Mesothelial cell of epicardium (in vitro differentiated cells): ENCODE measurements at places on chromosomes 1 and 21.

DNA sequence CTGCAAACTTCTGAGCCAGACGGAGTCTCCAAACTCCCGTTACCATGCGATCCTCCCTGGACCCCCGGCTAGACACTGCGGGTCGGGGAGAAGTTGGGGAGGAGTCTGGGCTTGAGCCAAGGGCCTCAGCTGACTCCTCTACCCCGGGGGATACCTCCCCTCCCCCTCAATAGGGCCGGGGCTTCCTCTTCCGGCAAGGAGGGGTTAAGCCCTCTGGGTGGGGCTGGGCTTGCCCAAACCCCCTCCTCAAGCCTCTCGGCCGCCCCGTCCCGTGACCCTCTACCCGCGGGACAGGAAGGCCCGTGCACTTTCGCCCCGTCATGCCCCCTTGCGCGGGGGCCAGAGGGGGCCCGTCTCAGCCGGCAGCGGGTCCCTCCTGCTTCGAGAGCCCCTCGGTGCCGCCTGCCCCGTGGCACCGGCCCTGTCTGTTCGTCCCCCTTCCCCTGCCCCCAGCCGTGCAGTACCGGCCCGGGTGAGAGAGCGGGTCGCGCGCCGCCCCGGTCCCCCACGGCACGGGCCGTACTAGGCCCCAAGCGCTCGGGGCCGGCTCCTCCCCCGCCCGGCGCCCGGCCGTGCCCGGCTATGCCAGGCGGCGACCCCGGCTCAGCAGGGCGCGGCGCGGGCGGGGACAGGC, 652 bp downstream of the ARL8A start:
- H3K4me1 ChIP-seq: peaks cover 19% of the 10 kb centered on the region
- no peaks in the 10 kb centered on the region for H3K27me3 ChIP-seq
- H3K4me3 ChIP-seq: peak overlapping the region; percentile 86
- peak overlapping the region; percentile 98 for H3K27ac ChIP-seq
- peaks cover 1% of the 10 kb centered on the region for H3K36me3 ChIP-seq

- H3K27ac ChIP-seq: no peak overlapping the region
- no peak for DNase-seq
- no peaks in the 10 kb centered on the region for H3K36me3 ChIP-seq
- H3K4me1 ChIP-seq: no peaks in the 10 kb centered on the region
Measured at GRCh38 chr1:72432645-72433267, 150.4 kb upstream of the NEGR1 start.

DNA sequence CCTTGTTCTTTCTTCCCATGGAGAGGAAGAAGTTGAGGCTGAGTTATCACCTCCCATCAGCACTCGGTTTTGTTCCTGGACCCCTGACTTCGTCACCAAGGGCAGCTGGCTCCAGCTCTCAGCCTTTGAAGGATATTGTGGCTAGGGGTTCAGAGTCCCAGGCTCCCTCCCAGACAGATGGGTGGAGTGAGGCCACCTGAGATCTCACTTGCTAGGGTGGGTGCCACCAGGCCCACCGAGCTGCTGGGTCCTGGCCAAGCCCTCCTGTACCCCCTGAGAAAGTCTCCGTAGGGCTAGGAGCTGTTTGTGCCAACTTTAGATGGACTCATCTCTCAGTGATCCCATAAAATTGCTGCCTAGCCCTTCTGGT, 6.9 kb downstream of the MX2 start:
- H3K4me1 ChIP-seq: peaks cover 10% of the 10 kb centered on the region
- H3K27me3 ChIP-seq: peaks cover 14% of the 10 kb centered on the region
- no peak overlapping the region for H3K27ac ChIP-seq
- no peak for DNase-seq
- H3K4me3 ChIP-seq: peak overlapping the region; percentile 74

- no peak overlapping the region for H3K27ac ChIP-seq
- no peak for DNase-seq
Measured at GRCh38 chr1:184223216-184223615, 163.6 kb upstream of the C1orf21 start.

- H3K4me3 ChIP-seq: no peak overlapping the region
- H3K27ac ChIP-seq: no peak overlapping the region
- no peak for DNase-seq
- peaks cover 24% of the 10 kb centered on the region for H3K36me3 ChIP-seq
Measured at GRCh38 chr1:179327196-179327595, 33.6 kb downstream of the SOAT1 start.

DNA sequence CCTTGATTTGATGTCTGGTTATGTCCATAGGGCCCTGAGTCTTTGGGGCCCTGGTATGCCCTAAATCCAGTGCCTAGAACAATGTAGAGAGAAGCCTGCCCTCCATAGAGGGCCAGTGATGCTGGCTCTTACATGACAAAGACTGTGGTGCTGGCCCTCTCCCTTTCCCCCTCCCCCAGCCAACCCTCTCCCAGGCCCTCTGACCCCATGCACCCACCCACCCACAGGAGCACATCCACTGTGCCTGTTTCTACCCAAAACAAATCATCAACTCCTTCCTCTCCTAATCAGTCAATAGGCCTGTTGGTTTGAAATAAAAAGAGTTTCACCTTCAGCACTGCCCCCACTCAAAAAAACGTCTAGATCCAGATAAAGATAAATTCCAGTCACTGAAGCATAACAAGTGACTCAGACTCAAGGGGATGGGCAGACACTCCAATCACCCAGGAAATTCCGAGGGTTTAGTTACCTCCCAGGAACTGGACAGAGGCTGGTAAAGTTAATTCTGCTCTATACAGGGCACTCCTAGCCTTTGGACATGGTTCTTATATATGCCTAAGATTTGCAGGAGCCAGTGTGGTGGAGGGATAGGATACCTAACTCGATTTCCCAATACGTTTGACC, 144.8 kb upstream of the VANGL1 start:
- no peak overlapping the region for H3K4me3 ChIP-seq
- H3K27me3 ChIP-seq: peaks cover 14% of the 10 kb centered on the region
- no peaks in the 10 kb centered on the region for H3K36me3 ChIP-seq
- H3K4me1 ChIP-seq: peaks cover 6% of the 10 kb centered on the region
- no peak for DNase-seq

- peak within 1 kb of the TSS; percentile 83 for H3K4me3 ChIP-seq
- no peaks in the 10 kb centered on the region for H3K27me3 ChIP-seq
- H3K36me3 ChIP-seq: peaks cover 3% of the 10 kb centered on the region
- H3K27ac ChIP-seq: peak within 1 kb of the TSS; percentile 80
Measured at GRCh38 chr1:24415334-24415909, at the start of gene NIPAL3. TSS of gene NIPAL3 (plus strand) at chr1:24415802. CDS start at chr1:24419548, 3,746 bp downstream.

DNA sequence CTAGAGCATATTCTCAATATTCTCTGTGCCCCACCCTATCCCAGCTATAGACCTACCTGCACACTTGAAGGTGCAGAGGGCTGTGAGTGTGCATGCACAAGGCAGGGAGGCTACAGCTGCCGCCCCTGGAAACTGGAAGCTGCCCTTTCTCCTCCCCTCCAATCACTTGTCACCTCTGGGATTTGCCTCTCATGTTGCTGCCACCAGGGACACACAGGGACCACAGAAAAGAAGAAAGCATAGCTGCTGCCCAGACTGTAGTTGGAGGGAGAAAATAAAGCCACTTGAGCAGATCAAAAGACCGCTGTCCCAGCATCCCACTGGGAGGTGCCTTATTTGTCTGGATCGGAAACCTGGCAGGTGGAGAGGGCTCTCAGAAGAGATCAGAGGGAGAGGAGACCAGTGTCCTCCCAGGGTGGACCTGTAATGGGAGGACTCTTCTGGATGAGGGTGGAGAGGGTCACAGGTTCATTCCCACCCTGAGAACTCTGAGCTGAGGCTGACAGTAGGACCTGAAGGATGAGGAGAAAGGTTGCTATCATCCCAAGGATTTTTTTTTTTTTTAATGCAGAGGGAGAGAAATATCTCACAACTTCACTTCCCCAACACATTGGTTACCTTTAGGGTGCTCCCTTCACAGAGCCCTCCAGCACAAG, 7.6 kb upstream of the INPP5B start:
- H3K4me1 ChIP-seq: no peaks in the 10 kb centered on the region
- H3K27me3 ChIP-seq: no peaks in the 10 kb centered on the region
- peaks cover 11% of the 10 kb centered on the region for H3K36me3 ChIP-seq
- H3K4me3 ChIP-seq: no peak overlapping the region

- no peaks in the 10 kb centered on the region for H3K27me3 ChIP-seq
- H3K4me3 ChIP-seq: no peak overlapping the region
- no peak overlapping the region for H3K27ac ChIP-seq
Measured at GRCh38 chr1:169155675-169156074, 49.2 kb downstream of the ATP1B1 start.

GRCh38 chr1:230366504-230366915, 59.6 kb downstream of the PGBD5 start:
- H3K27ac ChIP-seq: no peak overlapping the region
- H3K27me3 ChIP-seq: peaks cover 10% of the 10 kb centered on the region
- no peak for DNase-seq
- H3K4me1 ChIP-seq: no peaks in the 10 kb centered on the region

- no peak overlapping the region for H3K27ac ChIP-seq
- no peaks in the 10 kb centered on the region for H3K27me3 ChIP-seq
- H3K36me3 ChIP-seq: no peaks in the 10 kb centered on the region
- DNase-seq: no peak
- no peaks in the 10 kb centered on the region for H3K4me1 ChIP-seq
- no peak overlapping the region for H3K4me3 ChIP-seq
Measured at GRCh38 chr1:118404024-118404423, 219.0 kb upstream of the SPAG17 start.
